ENCODE measurements at places on chromosomes 2 and 18. TPM values are rescaled to one million over a fixed set of nuclear protein-coding genes. Genes with fewer than 3 reads are reported as not detected.

DNA sequence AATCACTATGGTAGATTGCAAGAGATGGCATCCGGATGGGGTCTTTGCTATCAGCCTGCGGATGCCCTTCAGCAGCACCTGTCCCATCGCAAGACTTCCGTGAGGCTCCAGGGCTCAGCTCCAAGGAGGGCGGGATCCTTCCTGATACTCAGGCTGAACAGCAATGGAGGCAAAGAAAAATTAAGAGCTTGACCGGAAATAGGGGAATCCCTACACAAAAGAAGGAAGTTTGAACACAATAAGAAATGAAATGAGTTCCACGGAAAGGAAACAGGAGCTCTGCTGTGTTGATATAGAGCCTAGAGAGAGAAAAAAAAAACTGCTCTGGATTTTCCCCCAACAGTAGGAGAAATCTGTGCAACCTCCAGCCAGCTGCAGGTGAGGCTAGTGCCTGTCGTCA, 91.9 kb downstream of the ARL4C start:
- no peak overlapping the region for H3K4me3 ChIP-seq
- peaks cover 11% of the 10 kb centered on the region for H3K4me1 ChIP-seq
- H3K27ac ChIP-seq: no peak overlapping the region
- no peak for DNase-seq
- no peaks in the 10 kb centered on the region for H3K36me3 ChIP-seq

DNA sequence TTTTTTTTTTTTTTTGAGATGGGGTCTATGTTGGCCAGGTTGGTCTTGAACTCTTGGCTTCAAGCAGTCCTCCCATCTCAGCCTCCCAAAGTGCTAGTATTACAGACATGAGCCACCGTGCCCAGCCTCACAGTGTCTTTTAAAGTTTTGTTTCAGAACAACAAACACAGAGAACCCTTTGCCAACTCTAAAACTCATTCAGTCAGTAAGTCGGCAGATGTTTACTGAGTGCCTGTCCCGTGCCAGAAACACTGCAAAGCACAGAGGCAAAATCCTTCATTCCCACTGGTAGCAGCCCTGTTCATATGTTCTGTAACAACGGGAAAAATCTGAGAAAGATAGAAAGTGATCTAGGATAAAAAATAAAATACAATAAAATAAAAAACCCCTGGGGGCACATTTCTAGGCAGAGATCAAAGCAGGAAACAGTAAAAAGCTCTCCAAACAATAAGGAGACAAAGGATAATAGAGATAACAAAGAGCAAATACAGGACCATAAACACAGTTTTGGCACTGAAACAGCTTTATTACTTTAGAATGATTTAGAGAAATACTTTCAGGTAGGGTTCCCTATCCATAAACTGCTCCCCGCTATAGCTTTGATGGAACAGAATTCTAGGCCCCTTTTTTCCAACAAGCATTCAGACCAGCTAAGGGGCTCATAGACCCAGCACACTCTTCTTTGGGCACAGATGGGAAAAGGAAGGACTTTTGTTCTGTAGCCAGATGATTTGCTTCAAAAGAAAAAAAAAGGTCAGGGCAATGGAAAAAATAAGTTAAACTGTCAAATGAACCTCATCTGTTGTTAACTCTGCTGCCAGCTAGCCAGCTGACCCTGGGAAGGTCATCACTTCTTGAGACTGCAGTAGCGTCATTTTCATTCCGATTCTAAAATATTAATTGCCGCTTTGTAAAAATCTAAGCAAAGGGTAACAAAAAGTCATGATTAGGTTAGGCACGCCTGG, 212.3 kb downstream of the CDH20 start:
- no peak overlapping the region for H3K4me3 ChIP-seq
- H3K27me3 ChIP-seq: no peaks in the 10 kb centered on the region
- H3K4me1 ChIP-seq: peaks cover 5% of the 10 kb centered on the region
- no peaks in the 10 kb centered on the region for H3K36me3 ChIP-seq

CNTNAP5 gene
- not detected for total RNA-seq

DNA sequence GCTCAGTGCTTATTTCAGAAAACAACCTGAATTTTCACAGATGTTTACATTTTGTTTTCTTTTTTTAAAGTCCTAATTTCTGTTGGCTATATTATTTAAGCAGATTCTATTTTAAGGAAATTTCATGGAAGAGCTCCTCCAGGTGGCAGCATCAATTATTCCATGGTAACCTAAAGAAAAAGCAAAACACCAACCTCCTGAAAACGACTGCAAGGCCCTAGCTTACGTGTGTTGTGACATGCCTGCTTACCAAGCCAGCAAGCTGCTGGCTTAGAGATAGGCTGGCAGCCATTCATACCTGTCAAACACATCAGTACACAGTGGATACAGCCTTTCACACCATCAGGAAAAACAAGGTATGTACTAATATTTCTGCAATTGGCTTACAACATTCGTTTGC, 64.9 kb downstream of the LPIN2 start:
- DNase-seq: no peak
- H3K27me3 ChIP-seq: no peaks in the 10 kb centered on the region
- peaks cover 48% of the 10 kb centered on the region for H3K36me3 ChIP-seq
- no peak overlapping the region for H3K27ac ChIP-seq
- H3K4me1 ChIP-seq: no peaks in the 10 kb centered on the region

DYSF gene
- total RNA-seq: 37.7 TPM

DNA sequence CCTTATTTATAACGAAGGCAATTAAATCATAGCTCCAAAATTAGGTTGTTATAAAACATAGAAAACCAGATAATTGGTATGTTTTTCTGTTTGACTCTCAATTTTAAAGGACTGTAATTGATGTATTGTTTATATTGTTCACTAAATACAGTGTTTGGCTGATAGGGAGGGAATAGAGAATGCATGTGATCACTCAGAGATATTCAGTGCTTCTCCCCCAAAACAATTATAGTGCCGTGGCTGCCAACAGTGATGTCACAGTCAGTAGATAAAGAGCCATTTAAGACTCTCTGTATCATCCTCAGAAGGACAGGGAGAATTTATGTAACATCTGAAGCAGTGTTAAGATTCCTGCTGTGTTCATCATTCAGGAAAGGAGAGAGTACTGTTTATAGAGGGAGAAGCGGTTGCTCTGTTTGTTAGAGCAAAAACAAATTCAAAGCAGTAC, 69.6 kb downstream of the PHLPP1 start:
- DNase-seq: no peak
- H3K27me3 ChIP-seq: no peaks in the 10 kb centered on the region
- H3K4me3 ChIP-seq: no peak overlapping the region

CNOT9 gene
- total RNA-seq: 30.9 TPM

GRCh38 chr2:170578606-170579005, 136.5 kb upstream of the SP5 start:
- H3K4me1 ChIP-seq: no peaks in the 10 kb centered on the region
- no peaks in the 10 kb centered on the region for H3K36me3 ChIP-seq
- DNase-seq: no peak

DNA sequence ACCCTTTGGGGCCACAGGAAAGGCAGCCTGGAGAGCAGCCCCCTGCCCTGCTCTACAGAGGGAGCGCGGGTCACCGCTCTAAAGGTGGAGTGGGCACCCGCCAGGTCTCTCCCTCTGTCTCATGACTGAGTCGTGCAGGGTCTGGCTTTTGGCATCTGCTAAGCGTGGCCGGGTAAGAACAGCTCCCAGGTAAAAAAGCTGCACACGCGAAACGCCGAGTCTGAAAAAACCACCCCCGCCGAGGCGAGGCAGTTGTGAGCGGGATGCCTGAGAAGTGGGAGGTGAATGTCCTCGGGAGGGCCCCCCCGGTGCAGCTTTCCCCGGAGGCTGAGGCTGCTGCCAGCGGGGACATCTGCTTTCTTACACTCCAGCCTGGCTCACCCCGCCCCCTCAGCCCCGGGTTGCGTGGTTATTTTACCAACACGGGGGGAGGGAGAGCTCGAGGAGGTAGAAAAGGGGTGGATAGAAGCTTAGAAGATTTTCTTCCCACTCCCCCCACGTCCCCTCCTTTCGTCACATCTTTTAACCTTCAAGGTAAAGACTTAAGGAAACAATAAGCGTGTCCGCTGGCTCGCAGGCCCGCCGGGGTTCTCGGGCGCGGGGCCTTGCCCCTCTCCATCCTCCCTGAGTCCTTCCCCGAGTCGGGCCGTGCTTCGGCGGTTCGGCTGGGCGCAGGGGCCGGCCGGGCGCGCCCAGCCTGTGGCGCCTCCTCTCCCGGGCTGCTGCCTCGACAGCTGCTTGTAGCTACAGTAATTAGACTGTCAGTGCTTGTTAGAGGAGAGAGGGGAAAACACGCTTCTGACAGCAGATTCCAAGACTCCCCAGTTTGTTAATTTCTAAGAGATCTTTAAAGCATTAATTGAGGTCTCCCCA, 70.6 kb upstream of the PSMD14 start:
- DNase-seq: peak; percentile 73
- no peaks in the 10 kb centered on the region for H3K27me3 ChIP-seq
- peaks cover 10% of the 10 kb centered on the region for H3K36me3 ChIP-seq
- peaks cover 10% of the 10 kb centered on the region for H3K4me1 ChIP-seq
- peak overlapping the region; percentile 64 for H3K4me3 ChIP-seq
- H3K27ac ChIP-seq: peak overlapping the region; percentile 20

DNA sequence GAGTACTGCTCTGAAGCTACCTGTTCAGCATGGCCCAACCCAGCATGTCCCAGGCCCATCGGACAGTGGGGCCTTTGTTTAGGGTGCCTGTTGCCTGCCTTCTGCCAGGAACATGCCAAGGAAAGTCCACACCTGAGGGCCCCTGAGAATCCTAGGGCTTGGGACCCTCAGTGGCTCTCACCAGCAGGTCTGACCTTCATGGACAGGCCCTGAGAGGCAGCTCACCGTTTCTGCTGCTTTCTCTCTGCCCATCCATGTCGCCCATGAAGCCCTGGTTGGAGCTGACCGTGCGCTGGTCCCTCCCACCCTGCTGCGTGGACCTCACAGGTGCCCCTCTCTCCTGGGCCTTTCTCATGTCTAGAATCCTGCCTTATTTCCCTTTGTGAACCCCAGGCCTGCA, 124.0 kb downstream of the GBX2 start:
- no peak for DNase-seq
- no peaks in the 10 kb centered on the region for H3K4me1 ChIP-seq
- peaks cover 12% of the 10 kb centered on the region for H3K36me3 ChIP-seq
- no peak overlapping the region for H3K27ac ChIP-seq

DNA sequence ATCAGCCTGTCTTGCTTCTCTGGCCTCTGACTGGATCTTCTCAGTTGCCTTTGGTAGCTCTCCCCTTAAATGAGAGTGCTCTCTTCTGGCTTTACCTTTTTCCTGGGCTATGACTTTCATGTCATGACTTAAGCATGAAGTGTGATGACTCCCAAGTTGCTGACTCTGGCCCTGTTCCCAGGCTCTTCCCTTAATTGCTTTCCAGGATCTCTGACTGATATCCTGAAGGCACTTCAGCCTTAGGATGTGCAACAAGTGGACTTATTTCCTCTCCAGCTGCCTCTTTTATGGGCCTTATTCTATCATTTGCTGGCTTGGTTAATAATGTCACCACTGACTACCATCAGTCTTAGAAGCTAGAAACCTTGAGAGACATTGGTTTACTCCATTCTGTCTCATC, 17.4 kb downstream of the SEMA4F start:
- no peak for DNase-seq
- H3K27me3 ChIP-seq: no peaks in the 10 kb centered on the region
- H3K36me3 ChIP-seq: peaks cover 22% of the 10 kb centered on the region
- H3K27ac ChIP-seq: no peak overlapping the region

- H3K4me3 ChIP-seq: no peak overlapping the region
- peaks cover 94% of the 10 kb centered on the region for H3K36me3 ChIP-seq
- H3K27me3 ChIP-seq: no peaks in the 10 kb centered on the region
- DNase-seq: no peak
- H3K4me1 ChIP-seq: no peaks in the 10 kb centered on the region
- H3K27ac ChIP-seq: no peak overlapping the region
These were observed 25.1 kb upstream of the GPR75 start for GRCh38 chr2:53884883-53885282.

Data from upper lobe of right lung (tissue), 1 donor.